Lower lobe of right lung (tissue), 2 donors: ENCODE measurements at places on chromosomes 16 and 17. TPM values are rescaled to one million over a fixed set of nuclear protein-coding genes. Genes with fewer than 3 reads are reported as not detected.

The TBC1D28 gene
- total RNA-seq: not detected

DNA sequence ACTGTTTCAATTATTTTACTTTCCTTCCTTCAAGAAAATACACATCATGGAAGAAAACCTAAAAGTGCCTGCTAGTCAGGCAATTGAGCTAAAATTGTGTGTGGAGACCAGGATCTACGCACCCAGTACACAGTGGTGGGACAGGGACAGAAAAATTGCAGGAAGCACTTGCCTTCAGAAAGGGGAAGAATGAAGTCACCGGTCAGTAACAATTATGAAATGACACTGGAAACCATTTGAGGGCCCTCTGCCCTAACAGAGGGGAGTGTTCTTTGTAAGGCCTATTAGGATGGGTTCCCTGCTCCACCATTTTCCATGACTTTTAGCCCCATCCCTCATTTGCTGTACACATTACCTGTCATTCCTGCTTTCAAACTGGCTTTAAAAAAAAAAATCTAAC lies 4.5 kb upstream of the PHAF1 start:
- peaks cover 26% of the 10 kb centered on the region for H3K4me1 ChIP-seq
- H3K36me3 ChIP-seq: peaks cover 7% of the 10 kb centered on the region
- DNase-seq: no peak
- H3K27ac ChIP-seq: peak overlapping the region; percentile 25

GRCh38 chr17:3316836-3317235 lies 18.7 kb upstream of the OR3A1 start:
- H3K27ac ChIP-seq: no peak overlapping the region
- H3K27me3 ChIP-seq: no peaks in the 10 kb centered on the region
- no peaks in the 10 kb centered on the region for H3K4me1 ChIP-seq
- no peaks in the 10 kb centered on the region for H3K36me3 ChIP-seq
- H3K4me3 ChIP-seq: no peak overlapping the region
- DNase-seq: no peak

The SLC16A6 gene
- total RNA-seq: 7.5 TPM

The OSGIN1 gene
- 9.8 TPM for total RNA-seq

The FASN gene
- total RNA-seq: 302 TPM

DNA sequence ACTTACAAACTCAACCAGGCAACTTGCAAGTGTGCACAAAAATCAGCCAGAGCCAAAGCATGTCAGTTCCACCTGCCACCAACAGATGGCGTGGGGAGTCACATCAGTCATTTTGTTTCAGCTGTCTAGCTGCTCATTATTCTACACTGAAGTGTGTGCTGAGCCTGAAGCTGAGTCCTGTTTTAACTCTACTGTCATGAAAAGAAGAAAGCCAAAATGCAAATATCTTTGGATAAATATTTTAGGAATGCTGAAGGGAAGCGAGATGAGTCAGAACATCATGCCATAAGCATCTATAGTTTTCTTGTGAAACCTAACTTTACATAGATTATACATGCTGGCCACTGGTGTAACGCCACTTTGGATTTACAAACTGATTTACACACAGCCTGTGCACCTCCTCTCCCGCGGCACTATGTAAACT lies 172.6 kb downstream of the CDK5R1 start:
- H3K4me1 ChIP-seq: no peaks in the 10 kb centered on the region
- no peaks in the 10 kb centered on the region for H3K27me3 ChIP-seq
- H3K27ac ChIP-seq: no peak overlapping the region
- no peak overlapping the region for H3K4me3 ChIP-seq
- DNase-seq: peak; percentile 58

The ZFHX3 gene
- 29.3 TPM for total RNA-seq

GRCh38 chr17:66494023-66494803 lies 191.8 kb downstream of the PRKCA start:
- no peak overlapping the region for H3K27ac ChIP-seq
- no peak overlapping the region for H3K4me3 ChIP-seq
- H3K36me3 ChIP-seq: no peaks in the 10 kb centered on the region
- no peak for DNase-seq
- no peaks in the 10 kb centered on the region for H3K27me3 ChIP-seq

GRCh38 chr17:38969281-38969680 lies 2.1 kb upstream of the FBXO47 start:
- no peak overlapping the region for H3K4me3 ChIP-seq
- H3K36me3 ChIP-seq: no peaks in the 10 kb centered on the region
- H3K27ac ChIP-seq: no peak overlapping the region
- no peak for DNase-seq
- no peaks in the 10 kb centered on the region for H3K27me3 ChIP-seq
- no peaks in the 10 kb centered on the region for H3K4me1 ChIP-seq

The RHOT2 gene
- 81.6 TPM for total RNA-seq

DNA sequence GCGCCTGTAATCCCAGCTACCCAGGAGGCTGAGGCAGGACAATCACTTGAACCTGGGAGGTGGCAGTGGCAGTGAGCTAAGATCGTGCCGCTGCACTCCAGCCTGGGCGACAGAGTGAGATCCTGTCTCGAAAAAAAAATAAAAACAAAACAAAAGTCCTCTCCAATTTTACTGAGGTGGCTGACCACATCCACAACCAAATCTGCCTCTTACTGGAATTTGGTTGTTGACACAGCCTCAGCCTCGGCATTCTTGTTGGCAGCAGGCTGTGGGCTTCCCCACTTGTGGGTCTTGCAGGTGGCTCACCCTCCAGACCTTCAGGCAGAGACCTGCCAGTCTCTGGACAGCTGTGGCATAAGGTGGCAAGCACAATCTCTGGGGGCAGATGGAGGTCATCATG lies 15.6 kb downstream of the B4GALNT2 start:
- no peaks in the 10 kb centered on the region for H3K4me1 ChIP-seq
- H3K36me3 ChIP-seq: no peaks in the 10 kb centered on the region
- no peak for DNase-seq

The TEFM gene
- total RNA-seq: 16.3 TPM

DNA sequence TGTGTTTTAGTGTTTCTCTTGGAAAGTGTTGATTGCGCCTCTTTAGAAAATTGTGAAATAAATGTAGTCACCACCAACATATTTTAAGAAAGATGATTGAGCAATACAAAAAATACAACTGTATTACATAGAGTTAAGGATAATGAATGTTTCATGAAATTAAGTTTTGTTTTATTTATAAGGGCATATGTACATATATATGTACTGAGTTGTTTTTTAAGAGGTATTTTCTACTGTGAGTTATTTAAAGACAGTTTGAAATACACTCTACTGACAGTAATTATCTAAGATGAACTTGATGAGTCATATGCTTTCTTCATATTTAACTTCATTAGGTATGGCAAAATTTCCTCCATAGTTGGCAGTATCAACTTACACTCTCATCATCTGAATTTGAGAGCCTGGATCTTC lies 411.7 kb downstream of the HS3ST3B1 start:
- H3K36me3 ChIP-seq: no peaks in the 10 kb centered on the region
- H3K4me3 ChIP-seq: no peak overlapping the region
- H3K27me3 ChIP-seq: no peaks in the 10 kb centered on the region
- DNase-seq: no peak

GRCh38 chr17:534071-534691 lies 180.5 kb downstream of the VPS53 start:
- H3K36me3 ChIP-seq: peaks cover 68% of the 10 kb centered on the region
- no peak overlapping the region for H3K4me3 ChIP-seq
- no peaks in the 10 kb centered on the region for H3K27me3 ChIP-seq
- peaks cover 30% of the 10 kb centered on the region for H3K4me1 ChIP-seq

DNA sequence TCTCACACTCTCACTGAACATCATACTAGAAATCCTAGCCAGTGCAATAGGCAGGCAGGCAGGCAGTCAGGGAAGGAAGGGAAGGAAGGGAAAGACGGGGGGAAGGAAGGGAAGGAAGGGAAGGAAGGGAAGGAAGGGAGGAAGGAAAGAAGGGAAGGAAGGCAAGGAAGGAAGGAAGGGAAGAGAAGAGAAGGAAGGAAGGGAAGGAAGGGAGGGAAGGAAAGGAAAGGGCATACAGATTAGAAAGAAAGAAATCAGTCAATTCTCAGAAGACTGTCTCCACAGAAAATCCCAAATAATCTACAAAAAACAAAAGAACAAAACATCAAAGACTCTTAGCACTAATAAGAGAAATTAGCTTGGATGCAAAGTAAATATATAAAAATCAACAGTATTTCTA lies 93.9 kb downstream of the CPPED1 start:
- H3K4me1 ChIP-seq: no peaks in the 10 kb centered on the region
- DNase-seq: no peak
- peaks cover 1% of the 10 kb centered on the region for H3K36me3 ChIP-seq
- no peak overlapping the region for H3K4me3 ChIP-seq
- no peak overlapping the region for H3K27ac ChIP-seq
- H3K27me3 ChIP-seq: no peaks in the 10 kb centered on the region

The GNG13 gene
- total RNA-seq: not detected

DNA sequence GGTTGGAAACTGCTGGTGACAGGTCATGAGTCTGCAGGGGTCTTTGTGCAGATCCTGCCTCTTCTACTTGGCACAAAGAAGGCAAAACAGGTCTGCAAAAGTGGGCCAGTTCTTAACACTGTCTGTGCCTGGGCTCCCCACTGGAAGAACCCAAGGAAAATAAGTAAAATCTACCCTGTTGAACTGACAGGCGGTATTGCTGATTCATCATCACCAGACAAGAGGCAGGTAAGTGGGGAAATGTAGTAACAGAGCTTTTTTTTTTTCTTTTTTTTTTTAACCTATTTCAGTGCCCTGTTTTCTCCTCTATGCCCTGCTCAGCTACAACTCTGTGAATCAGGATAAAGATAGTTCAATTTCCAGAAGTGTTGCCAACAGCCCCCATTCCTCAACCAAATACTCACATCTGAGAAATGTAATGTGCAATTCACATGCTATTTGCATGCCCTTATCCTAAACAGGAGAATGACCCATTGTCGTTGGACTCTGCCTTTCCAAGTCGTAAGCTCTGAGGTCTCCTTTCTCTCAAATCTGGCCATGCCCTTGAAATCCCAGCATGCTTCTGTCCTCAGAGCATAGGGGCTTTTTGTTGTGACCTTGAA lies 237.0 kb downstream of the SOX9 start:
- no peak for DNase-seq
- no peaks in the 10 kb centered on the region for H3K4me1 ChIP-seq

- H3K27ac ChIP-seq: no peak overlapping the region
- peak; percentile 47 for DNase-seq
- H3K27me3 ChIP-seq: peaks cover 27% of the 10 kb centered on the region
- H3K36me3 ChIP-seq: peaks cover 13% of the 10 kb centered on the region
- H3K4me3 ChIP-seq: peak overlapping the region; percentile 57
Observed at GRCh38 chr16:1991135-1991551, 1.4 kb downstream of the SYNGR3 start.

DNA sequence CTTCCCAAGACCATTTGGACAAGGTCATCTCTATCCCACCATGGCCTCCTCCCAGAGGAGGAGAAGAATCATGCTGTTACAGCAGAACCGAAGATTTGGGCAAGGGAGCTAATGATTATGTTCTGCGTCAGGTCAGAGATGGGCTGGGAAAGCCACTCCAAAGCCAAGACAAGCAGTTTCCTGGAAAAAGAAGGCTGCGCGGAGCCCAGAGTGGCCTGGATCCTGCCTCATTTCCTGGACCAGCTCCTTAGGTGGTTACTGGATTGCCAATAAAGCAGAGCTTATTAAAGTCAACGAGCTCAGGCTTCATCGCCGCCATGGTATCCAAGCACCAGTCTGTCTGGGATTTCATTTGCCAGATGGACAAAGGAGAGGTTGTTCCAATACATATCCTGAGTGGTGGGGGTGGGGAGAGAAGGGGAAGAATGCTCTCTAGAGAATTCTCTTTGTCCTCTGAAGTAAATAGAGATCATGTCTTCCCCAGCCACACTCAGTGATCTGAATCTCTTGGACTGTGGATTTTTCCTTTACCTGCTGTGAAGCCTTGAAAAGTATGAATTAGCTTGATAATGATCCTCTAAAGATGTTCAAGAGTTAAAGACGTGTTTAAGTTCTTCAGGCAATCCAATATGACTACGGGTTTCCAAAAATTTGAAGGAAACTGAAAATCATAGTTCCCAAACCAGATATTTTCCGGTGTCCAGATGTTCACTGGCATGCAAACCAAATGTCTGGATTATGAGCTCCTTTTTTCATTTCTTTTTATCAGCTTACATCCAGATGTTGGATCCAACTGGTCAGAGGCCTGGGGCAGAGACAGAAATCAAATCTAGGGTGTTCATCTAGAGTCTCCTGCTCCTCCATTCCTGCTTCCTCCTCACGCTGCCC lies 17.7 kb downstream of the PRAC1 start:
- no peaks in the 10 kb centered on the region for H3K36me3 ChIP-seq
- H3K4me3 ChIP-seq: no peak overlapping the region
- no peak for DNase-seq
- peaks cover 56% of the 10 kb centered on the region for H3K27me3 ChIP-seq
- no peak overlapping the region for H3K27ac ChIP-seq

The WNT3 gene
- 2.2 TPM for total RNA-seq

- peak; percentile 89 for DNase-seq
- no peaks in the 10 kb centered on the region for H3K27me3 ChIP-seq
- peaks cover 45% of the 10 kb centered on the region for H3K4me1 ChIP-seq
- H3K36me3 ChIP-seq: no peaks in the 10 kb centered on the region
- peak within 1 kb of the TSS; percentile 88 for H3K27ac ChIP-seq
- H3K4me3 ChIP-seq: peak within 1 kb of the TSS; percentile 99
Observed at GRCh38 chr17:82212331-82213250, at the start of gene CCDC57. Gene CCDC57 (minus strand): TSS chr17:82212842. CDS start chr17:82201944, 10,898 bp downstream.

The CES5A gene
- not detected for total RNA-seq

DNA sequence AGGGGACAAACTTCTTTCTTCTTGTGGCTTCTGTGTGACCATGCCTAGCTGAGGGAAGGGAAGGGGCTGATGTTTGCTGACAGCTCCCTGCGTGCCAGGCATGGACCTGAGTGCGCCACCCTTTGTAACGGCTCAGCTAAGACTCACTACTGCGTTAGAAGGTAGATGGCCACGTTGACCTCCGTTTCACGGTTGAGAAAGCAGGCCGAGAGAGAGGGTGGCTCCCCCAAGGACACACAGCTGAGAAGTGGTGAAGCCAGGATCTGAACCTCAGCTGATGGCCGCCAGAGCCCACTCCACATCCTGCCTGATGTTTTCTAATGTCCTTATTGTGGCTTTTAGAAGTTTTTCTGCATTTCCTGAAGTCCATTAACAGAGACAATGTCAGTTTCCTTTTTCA lies 45.1 kb downstream of the RGS9 start:
- H3K27me3 ChIP-seq: no peaks in the 10 kb centered on the region
- peak overlapping the region; percentile 25 for H3K27ac ChIP-seq
- no peak overlapping the region for H3K4me3 ChIP-seq
- DNase-seq: no peak
- H3K4me1 ChIP-seq: peaks cover 10% of the 10 kb centered on the region
- no peaks in the 10 kb centered on the region for H3K36me3 ChIP-seq

The PARD6A gene
- 5.5 TPM for total RNA-seq

DNA sequence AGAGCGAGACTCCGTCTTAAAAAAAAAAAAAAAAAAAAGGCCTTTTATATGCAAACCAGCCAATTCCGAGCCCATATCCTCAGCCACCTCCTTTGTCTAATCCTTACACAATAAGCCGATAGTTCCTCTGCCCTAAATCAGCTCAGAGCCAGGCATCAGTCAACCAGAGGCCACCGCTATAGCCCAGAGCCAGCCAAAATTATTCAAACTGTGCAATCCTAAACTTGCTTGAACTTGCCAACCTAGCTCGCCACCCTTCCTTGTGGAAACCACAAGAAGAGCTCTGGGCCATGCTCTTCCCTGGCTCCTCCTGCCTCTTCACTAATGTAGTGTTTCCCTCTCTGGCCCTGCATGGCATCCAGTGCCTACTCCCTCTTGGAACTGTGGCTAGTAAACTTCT lies 17.7 kb downstream of the ITGAL start:
- H3K4me3 ChIP-seq: no peak overlapping the region
- DNase-seq: no peak
- no peaks in the 10 kb centered on the region for H3K27me3 ChIP-seq
- peaks cover 12% of the 10 kb centered on the region for H3K4me1 ChIP-seq

- no peaks in the 10 kb centered on the region for H3K36me3 ChIP-seq
- no peak overlapping the region for H3K4me3 ChIP-seq
- H3K4me1 ChIP-seq: peaks cover 34% of the 10 kb centered on the region
- H3K27ac ChIP-seq: peak overlapping the region; percentile 25
- no peak for DNase-seq
Observed at GRCh38 chr17:30376621-30377452, 1.9 kb upstream of the CPD start.

The MT1G gene
- 25.3 TPM for total RNA-seq
